ENCODE measurements at places on chromosomes 12 and 14.

DNA sequence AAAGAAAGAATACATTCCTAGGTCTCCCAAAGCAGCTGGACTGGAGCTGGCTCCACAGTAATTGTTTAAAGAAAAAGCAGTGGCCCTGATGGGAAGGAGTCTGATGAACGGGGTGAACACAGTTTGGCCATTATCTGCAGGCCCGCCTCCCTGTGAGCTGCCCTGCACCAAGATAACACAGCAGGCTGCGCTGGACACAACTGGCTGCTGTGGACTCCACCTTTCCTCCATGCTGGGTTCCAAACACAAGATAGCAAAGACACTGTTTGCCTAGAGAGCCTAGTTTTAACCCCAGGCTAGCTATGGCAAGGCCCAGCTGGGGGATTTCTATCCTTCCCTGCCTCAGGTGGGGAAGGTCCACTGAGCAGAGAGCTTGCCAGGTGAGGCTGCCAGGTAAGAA is 34.6 kb downstream of the ZFP36L1 start:
- no peak for DNase-seq

DNA sequence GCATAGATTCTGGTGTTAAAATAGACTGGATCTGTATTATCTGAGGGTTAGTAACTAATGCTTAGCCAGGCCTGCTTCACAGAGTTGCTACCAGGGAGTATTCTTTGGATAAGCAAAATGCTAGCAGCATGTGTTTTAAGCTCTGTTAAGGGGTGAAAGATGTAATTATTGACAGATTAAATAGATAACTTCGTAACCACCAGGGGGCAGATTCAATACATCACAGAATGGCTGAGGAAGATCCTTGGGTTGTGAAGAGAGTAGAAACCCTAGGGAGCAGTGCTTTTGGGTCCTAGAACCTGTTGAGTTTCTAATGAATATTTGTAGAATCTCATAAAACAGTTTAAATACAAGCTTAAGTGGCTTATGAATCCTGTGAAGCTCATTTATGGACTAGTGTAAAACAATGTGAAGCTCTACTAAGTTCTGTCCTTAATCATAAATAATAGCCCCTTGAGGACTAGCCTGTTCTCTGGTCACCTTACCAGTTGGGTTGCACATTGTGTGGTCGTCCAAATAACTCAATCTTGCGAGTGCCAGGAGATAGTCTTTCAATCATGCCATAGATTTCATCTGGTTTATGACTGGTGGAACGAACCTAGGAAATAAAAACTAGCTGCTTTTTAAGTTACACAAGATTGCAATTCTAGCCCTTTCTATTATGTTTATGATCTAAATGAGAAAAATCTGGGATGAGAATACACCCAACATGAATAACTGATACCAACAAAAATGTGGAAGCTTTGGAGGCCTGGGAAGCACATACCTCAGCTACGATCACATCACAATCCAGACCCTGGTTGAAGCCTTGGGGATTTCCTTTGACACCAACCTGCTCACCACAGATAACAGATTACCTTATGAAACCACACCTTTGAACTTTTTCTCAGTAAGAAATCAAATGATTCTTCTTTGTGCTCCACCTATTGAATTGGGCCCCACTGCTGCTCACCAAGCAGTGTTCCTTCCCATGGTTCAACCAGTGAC is 12.3 kb downstream of the METTL3 start:
- DNase-seq, result peak; percentile 32

DNA sequence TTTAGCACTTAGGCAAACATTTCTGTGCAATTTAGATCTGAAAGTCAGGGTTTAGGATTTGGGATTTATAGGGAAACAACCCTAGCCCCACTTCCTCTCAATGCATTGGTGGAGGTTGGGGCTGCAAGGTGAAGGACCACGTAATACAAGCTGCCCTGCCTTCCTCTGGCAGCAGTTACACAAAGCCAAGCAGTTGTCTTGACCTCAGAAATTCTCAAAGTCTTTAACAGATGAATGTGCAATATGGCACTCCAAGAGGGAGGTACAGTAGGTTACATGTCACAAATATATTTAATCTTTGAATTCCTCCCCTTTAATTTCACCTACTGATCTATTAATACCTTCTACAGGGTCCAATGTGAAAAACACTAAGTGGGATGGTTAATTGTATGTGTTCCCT is 23.9 kb downstream of the IFNG-AS1 start:
- DNase-seq, result no peak

- DNase-seq, result peak; percentile 47
These were observed 305.3 kb upstream of the DDHD1 start for GRCh38 chr14:53458368-53458814.

GRCh38 chr12:45872446-45872845 is 117.9 kb downstream of the SCAF11 start:
- no peak for DNase-seq

DNA sequence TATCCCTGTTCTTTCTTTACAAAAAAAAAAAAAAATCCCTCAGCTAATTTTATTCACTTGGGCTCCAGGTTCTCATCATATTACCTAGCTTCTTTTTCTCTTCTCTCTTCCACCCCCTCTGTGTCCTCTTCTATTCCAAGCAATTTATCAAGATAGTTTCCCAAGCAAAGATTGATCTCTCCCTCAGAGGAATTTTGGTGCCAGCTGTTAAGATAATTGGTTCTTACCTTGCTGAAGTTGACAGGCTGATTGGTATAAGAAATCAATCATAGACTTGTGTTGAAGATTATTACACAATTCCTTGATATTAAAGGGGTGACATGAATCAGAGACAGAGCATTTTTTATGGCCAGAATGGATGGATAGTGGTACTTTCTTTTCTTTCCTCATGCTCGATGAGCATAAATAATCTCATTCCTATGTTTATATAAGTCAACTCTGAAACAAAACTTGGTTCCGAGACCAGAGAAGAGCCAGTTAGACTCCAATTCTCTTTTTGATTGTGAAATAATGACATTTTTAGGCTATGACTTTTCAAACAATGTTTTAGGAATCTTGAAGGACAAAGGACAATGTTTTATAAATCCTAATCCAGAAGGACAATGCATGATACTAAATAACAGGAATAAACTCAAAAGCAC is 264.1 kb upstream of the PRKD1 start:
- no peak for DNase-seq

GRCh38 chr12:87982208-87982607 is 47.0 kb downstream of the C12orf50 start:
- no peak for DNase-seq

- no peak for DNase-seq
These were observed 24.1 kb upstream of the CMKLR1 start for GRCh38 chr12:108363165-108363564.

All from HFF-Myc (cell line).